ENCODE measurements at places on chromosomes 11 and 22. TPM values are rescaled to one million over a fixed set of nuclear protein-coding genes. Genes with fewer than 3 reads are reported as not detected.

GRCh38 chr11:34366522-34366921 is 8.7 kb upstream of the ABTB2 start:
- peak; percentile 6 for DNase-seq

DNA sequence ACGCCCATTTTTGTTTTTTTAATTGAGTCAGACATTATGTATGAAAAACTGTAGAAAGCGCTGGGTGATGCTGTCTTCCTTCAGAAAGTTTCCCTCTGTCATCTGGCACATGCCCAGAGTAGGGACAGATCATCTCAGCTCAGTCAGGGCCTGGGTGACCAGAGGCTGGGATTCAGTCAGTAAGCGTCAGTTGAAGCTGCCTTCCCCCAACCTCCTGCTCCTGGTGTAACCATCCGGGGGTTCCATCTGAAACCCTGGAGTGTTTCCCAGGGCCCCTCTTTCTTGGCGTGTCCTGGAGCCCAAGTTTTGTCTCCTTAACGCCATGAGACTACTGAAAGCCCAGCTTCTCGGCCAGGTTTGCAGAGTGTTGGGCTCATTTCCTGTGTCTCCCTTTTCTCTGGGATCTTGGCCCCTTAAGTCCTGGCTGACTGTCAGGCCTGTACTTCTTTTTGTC is 10.7 kb downstream of the PPFIA1 start:
- no peak for DNase-seq

GRCh38 chr22:32987081-32987631 is 71.0 kb downstream of the SYN3 start:
- DNase-seq: no peak

Gene SYT7
- total RNA-seq: not detected

Measured in CD4-positive, alpha-beta T cell (primary cell).